ENCODE measurements at places on chromosomes 2 and 18.

DNA sequence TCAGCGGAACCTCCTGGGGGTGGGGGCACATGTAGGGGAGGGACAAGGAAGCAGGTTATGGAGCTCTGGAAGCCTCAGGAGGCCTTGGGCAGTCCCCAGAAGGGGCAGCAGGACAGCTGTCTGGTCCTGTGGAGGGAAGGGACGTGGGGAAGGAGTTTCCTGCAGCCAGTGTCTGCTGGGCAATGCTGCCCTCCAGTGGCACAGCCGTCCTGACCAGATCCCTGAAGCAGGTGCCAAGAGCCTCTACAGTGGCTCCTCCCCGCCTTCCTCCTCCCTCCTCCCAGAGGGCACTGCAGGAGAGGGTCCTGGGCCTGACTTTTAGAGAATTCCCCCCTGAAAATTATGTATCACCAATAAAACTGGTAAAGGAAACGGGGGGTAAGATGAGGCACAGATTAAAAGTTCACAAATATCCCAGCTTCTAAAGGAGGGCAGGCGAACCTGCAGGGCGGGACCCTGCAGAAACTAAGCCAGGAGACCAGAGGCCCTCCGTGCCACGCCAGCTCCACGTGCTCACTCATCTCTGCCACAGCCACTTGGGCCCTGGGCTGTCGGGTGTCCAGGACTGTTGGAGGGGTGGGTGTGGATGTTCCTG is 258.5 kb downstream of the TWIST2 start:
- peak; percentile 9 for DNase-seq

DNA sequence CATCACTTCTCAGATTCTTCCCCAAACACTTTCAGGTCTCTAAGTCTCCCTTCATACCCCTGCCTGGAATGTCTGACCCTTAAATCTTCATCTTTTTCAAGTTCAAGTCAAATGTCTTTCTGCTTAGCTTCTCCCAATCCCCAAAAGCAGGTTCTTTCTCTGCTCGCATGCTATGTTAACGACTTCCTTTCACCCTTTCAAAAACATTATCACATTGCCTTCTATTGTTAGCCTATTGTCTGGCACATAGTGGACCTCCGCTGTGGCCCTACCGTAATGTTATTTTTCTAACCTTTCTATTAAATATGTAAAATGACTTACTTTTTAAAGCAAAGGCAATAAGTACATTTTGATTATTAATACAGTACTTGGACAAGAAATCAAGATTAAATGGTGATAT is 2.2 kb downstream of the CDKL4 start:
- no peak for DNase-seq

- DNase-seq, result no peak
Observed at GRCh38 chr2:128369108-128369555, 50.5 kb upstream of the HS6ST1 start.

DNA sequence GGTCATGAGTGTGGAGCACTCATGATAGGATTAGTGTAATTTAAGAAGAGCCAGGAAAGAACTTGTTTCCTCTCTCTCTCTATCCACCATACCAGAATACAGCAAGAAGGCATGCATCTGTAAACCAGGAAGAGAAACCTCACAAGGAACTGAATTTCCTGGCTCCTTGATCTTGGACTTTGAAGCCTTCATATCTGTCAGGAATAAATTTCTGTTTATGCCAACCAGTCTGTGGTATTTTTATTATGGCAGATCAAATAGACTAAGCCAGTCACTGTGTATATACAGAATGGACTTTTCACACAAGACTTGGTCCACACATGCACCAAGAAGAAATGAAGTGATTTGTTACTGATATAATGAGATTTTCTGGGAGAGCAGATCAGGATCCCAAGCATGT is 930.1 kb upstream of the TMEFF2 start:
- DNase-seq, result no peak

DNA sequence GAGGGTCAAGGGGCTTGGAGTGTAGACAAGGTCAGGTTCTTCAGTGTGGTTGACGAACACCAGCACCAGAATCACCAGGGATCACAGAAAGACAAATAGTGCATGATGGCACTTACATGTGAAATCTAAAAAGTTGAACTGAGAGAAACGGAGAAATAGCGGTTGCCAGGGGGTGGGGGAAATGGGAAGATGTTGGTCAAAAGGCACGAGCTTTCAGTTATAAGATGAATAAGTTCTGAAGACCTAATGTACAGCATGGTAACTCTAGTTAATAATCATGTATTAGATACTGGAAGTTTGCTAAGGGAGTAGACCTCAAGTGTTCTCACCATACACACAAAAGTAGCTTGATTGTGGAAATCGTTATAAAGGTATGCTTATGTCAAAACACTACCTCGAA is 43.7 kb upstream of the DARS1 start:
- DNase-seq, result no peak

GRCh38 chr2:72014831-72015230 is 132.8 kb downstream of the CYP26B1 start:
- DNase-seq, result no peak

DNA sequence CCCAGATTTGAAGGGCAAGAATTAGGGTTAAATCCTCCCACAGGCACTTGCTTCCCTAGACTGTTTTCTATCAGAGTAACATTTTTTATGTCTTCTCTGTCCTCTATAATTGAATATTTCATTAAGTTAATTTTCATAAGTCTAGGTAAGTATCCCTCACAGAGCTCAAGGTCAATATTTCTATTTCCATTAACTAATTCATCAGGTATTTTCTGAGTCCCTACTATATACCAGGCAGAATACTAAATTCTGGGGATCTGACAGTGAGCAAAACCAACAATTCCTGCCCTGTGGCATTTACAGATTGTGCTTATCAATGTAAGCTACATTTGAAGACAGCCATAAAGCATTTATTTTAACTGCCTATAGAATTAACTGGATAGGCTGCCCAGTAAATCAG is 86.4 kb upstream of the RBBP8 start:
- DNase-seq, result no peak

- DNase-seq, result no peak
Observed at GRCh38 chr2:152221839-152222238, 46.3 kb upstream of the STAM2 start.

DNA sequence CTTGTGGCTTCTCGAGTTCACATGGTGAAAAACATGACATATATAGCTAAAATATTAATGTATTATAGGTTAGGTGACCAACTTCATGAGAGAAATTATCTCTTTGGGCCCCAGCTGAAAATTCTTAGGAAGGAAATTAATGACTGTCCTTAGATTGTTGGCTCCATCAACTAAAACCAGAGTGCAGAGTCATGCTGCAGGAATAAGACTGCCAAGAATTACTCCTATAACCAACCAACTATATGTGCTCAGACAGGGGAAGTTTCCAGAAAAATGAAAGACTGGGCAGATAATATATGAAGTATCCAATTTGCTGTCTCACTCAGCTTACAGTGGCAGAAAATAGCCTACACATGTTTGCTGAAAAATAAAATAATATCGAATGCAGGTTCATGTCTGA is 71.0 kb upstream of the TMEFF2 start:
- no peak for DNase-seq

DNA sequence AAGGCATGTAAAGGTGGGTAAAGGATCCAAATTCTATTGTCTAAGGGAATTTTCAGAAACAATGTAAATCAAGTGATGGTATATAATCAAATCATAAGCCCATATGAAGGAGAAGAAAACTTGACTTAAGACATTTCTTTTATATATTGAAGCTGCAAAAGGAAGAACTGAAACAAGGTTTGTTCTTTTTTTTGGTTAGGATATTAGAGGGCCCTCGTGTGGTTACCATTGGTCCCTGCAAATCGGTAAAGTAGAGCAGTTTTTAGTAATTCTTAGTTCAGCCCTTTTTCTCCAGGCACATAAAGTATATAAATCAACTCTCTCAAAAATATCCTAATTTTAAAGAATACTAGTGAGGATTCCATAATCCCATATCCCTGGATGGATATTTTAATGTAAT is 105.6 kb upstream of the STK17B start:
- no peak for DNase-seq

- no peak for DNase-seq
Observed at GRCh38 chr2:28390241-28390745, 2.4 kb upstream of the FOSL2 start.

All from iPS DF 19.7 (cell line).